Midbrain (tissue), 1 donor: ENCODE measurements at places on chromosomes 1 and 21.

DNA sequence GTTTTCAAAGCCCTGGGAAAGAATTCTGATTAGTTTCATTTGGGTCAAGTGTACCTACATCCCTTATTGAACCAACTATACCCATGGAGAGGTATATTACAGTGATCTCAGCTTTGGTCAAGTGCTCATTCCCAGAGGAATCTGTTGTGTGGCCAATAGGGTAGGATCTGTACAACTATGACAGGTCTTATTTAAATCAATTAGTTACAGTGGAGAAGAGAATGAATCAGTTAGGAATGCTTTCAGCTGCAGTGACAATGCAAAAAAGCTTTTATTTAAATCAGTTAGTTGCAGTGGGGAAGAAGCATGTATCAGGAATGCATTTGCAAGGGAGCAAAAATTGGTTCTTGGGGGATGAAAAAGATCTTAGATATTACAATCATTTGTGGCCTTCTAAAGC, 119.0 kb downstream of the FGGY start:
- no peak for DNase-seq

- DNase-seq, result no peak
Measured at GRCh38 chr1:180167721-180168467, 13.2 kb downstream of the QSOX1 start.

DNA sequence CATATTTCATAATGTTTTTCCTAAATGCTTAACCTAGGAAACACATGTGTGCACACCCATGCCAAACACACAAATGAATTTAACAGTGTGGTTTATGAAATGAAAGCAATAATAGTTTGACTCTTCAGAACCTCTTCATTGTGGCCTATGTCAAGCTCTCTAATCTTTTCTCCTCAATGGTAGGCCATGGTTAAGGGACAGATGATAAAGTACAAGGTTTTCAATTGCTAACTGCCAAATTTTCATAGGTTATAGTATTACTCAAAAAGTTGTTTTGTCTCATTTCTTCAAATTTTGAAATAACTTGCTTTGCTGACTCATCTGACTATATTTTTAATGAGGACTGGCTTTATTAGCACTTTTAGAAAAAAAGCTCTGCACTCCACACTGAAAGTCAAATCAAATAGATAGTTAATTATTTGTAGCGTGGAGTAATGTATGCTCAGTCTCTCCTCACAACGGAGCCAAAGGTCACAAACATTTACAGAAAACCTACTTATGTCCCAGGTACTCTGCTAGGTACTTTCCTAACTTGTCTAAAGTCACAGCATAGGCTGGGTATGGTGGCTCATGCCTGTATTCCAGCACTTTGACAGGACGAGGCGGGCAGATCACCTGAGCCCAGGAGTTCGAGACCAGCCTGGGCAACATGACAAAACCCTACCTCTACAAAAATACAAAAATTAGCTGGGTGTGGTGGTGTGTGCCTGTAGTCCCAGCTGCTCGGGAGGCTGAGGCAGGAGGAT, 3.0 kb upstream of the ADCY10 start:
- DNase-seq, result no peak

DNA sequence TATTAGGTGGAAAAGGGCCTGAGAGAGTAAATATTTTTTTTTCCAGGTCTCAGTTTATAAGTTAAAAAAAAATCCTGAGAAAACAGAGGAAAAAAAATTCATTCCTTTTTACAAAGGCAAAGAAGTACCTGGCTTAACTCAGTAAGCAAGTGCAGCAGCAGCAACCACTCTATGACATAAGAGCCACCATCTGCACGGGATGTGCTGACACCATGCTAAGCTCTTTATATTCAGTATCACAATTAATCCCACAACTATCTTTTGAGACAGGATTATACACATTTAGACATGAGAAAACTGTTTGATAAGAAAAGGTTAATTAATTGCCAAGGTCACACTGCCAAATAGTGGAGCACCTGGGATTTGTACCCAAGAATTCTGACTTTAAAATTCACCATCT, 13.4 kb upstream of the DPT start:
- no peak for DNase-seq

- no peak for DNase-seq
Measured at GRCh38 chr1:161351482-161351881, 16.2 kb downstream of the CFAP126 start.

DNA sequence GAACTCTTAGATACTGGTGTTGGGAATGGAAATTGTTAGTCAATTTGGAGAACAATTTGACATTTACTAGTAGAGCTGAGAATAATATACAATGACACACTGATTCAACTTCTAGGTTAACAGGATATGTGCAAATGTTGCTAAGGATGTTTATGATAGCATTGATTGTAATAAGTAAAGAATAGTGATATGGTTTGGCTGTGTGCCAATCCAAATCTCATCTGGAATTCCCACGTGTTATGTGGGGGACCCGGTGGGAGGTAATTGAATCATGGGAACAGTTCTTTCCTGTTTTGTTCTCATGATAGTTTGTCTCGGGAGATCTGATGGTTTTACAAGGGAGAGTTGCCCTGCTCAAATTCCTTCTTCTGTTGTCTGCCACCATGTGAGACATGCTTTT, 302.4 kb upstream of the TMPRSS15 start:
- no peak for DNase-seq

DNA sequence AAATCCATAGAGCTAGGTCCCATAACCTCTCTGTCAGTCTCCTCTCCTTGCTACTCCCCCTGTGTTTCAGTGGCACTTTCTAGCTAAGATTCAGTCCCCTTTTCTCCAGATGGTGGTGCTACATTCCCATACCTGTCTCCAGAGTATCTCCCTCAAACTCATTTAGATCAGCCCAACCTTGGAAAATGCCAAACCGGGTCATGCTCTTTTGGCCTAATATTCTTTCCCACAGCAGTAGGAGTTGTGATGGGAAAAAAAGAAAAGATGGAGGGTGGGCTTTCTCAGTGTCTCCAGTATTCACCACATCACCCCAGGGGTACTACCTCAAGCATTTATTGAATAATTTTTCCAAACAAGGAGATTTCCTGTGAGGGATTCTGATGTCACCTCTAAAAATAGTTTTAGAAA, 3.2 kb upstream of the RXFP4 start:
- DNase-seq, result peak; percentile 57

DNA sequence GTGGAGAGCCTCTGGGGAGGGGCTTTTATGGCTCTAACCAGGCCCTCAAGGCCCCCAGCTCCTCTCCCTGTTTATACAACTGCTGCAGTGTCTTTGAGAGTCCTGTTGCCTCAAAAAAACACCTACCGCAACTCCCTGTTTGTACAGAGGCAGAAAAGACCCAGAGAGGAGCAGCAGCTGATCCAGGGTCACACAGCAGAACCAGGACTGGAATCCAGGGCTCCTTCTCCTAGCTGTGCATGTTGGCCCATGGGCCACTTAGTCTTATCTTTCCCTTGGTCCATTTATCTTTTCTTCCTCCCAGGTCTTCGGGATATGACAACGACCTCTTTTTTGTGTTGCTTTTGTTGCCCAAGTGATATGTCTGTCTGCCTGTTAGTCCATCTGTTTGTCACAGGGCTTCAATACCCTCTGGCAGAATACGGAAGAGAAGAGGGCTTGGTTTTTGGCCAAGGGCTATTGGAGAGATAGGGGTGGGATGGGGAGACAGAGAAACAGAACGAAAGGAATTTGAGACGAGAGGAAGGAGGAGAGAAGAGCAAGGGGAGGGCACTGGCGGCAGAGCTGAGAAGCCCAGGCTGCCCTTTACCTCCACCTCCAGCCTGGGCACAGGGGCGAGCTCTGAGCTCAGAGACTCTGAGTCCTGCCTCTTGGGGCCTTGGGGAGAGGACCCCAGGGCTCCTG, 33.5 kb upstream of the WASF2 start:
- DNase-seq, result no peak

- DNase-seq, result no peak
Measured at GRCh38 chr1:220005489-220005888, 40.8 kb downstream of the EPRS1 start.

DNA sequence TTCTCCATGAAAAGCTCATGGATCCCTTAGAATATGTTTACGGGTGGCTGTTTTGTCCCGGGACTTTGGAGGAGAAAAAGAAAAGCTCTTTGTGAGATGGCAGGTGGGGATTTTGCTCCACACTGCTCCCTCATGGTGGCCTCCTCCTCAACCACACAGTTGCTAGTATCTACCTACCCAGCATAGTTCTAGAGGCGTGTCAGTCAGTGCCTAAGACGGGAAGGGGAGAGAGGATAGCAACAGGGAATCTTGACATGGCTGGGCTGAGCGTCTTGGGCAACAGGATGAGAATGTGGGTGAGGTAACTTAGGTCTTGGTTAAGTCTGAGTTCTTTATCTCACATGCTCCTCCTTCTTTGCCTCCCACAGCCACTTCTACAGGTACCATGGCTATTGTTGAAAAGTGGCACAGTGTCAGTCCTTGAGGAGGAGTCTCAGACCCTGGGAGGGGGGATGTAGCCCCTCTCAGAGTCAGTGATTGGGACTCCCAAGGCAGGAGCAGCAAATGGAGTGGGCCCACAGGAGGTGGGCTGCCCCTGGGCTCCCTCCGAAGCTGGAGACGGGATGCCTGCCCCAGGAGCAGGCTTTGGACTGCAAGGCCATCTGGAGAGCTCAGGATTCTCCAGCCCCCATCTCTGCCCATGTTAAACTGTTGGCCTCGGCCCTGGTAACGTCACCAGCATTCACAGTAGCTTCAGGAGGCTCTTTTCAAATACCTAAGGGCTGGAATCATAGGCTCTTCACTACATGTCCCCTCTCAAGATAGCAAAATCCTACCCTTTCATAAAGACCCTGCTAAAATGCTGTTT, 75.4 kb downstream of the TENT5C start:
- DNase-seq, result no peak

- DNase-seq, result no peak
Measured at GRCh38 chr21:42837421-42838211, 41.7 kb downstream of the WDR4 start.

GRCh38 chr1:21280482-21280881, 9.8 kb downstream of the ECE1 start:
- no peak for DNase-seq

DNA sequence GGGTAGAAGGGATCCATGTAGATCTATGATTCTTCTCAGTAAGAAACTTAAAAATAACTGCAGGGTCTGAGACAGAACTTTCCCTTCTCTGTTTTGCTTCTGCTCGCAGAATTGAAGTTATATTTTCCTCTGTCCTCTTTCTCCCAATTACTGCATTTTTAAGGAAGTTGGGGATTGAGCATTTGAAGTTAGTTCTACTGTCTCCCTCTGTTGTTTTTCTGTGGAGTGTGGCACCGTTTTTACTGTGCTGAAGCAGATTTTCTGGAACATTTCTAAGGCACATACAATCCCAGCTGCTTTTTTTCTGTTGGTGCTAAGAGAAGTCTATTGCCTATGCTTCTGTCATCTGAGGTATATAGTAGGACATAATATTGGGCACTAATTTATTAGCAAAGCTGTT, 43.3 kb downstream of the RASAL2 start:
- DNase-seq, result peak; percentile 45

- DNase-seq, result no peak
Measured at GRCh38 chr1:39213511-39214002, 9.1 kb downstream of the MACF1 start.

- DNase-seq, result no peak
Measured at GRCh38 chr1:86015375-86015774, 141.2 kb downstream of the COL24A1 start.

- peak; percentile 35 for DNase-seq
Measured at GRCh38 chr1:150552128-150552910, 3.1 kb downstream of the ADAMTSL4 start.

- DNase-seq, result no peak
Measured at GRCh38 chr21:32565856-32566465, 19.4 kb downstream of the TCP10L start.

DNA sequence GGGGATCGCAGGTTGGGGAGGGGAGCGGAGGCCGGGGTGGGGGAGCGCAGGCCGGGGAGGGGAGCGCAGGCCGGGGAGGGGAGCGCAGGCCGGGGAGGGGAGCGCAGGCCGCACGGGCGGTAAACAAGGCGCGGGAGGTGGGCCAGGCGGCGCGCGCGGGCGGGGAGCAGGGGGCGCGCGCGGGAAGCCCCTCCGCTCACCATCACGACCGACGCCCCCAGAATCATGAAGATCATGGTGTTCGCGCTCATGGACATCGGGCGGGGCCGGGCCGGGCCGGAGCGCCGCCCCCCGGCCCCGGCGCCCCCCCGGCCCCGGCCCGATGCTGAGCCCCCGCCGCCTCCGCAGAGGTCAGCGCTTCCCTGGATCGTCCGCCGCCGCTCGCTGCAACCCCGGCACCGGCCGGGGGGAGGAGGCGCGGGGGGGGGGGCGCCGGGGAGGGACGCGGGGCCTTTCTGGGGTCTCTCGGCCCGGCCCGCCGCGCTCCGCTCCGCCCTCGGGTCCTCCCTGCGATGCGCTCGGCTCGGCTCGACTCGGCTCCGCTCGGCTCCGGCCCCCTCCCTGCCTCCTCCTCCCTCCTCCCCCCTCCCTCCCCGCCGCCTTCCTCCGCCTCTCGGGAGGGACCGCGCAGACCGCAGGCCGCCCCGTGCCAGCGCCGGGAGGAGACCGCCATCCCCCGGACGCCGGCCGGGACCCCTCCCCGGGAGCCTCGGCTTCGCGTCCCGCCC, at the start of gene TMEM240:
Gene TMEM240, minus strand, starts transcription at position 535 of the 728 bp plus-strand sequence. Its CDS starts 278 bp downstream, at position 257.
- peak; percentile 72 for DNase-seq

- no peak for DNase-seq
Measured at GRCh38 chr1:10250663-10251062, 40.3 kb downstream of the KIF1B start.
